CD8-positive, alpha-beta memory T cell (primary cell): ENCODE measurements at places on chromosomes 1 and 21.
A peak's percentile ranks its signal among the peaks of the same experiment; 100 is the strongest.

GRCh38 chr1:228416217-228416933 is at the start of gene TRIM17:
Gene TRIM17 (minus strand): TSS chr1:228416861. CDS start chr1:228415072, 1,789 bp downstream.
- DNase-seq = peak; percentile 23

- DNase-seq = no peak
Observed at GRCh38 chr21:43605320-43606215, 53.7 kb downstream of the HSF2BP start.

- DNase-seq = no peak
Observed at GRCh38 chr1:230868736-230869385, 540 bp upstream of the C1orf198 start.

DNA sequence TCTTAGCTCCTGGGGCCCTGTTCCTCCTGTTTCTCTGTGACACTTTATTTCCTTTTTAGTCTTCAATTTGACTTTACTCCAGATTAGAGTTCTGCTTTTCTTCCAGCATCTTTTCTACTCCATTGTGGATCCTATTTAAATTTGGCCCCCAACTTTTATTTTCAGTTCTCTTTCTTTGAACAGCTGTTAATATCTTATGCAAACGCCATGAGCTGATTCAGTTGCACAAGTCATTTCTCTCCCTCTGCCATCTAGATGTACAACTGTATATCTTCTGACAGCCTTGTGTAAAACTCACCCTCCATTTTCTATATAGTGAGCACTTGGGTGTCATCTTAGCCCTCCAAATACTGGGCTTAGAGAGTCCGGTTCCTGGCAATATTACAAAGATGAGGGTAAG is 42.2 kb downstream of the SPATA17 start:
- no peak for DNase-seq

GRCh38 chr1:1199141-1199960 is 7.0 kb downstream of the TNFRSF18 start:
- DNase-seq = peak; percentile 1

- no peak for DNase-seq
Observed at GRCh38 chr1:100530880-100531487, 7.0 kb upstream of the GPR88 start.

- no peak for DNase-seq
Observed at GRCh38 chr21:36323032-36323431, 3.0 kb downstream of the MORC3 start.

- no peak for DNase-seq
Observed at GRCh38 chr1:66250075-66250474, 283.9 kb upstream of the SGIP1 start.

GRCh38 chr1:214397497-214397896 is 116.5 kb downstream of the SMYD2 start:
- DNase-seq = no peak

GRCh38 chr1:160925652-160926244 is 28.9 kb downstream of the ITLN2 start:
- DNase-seq = no peak

DNA sequence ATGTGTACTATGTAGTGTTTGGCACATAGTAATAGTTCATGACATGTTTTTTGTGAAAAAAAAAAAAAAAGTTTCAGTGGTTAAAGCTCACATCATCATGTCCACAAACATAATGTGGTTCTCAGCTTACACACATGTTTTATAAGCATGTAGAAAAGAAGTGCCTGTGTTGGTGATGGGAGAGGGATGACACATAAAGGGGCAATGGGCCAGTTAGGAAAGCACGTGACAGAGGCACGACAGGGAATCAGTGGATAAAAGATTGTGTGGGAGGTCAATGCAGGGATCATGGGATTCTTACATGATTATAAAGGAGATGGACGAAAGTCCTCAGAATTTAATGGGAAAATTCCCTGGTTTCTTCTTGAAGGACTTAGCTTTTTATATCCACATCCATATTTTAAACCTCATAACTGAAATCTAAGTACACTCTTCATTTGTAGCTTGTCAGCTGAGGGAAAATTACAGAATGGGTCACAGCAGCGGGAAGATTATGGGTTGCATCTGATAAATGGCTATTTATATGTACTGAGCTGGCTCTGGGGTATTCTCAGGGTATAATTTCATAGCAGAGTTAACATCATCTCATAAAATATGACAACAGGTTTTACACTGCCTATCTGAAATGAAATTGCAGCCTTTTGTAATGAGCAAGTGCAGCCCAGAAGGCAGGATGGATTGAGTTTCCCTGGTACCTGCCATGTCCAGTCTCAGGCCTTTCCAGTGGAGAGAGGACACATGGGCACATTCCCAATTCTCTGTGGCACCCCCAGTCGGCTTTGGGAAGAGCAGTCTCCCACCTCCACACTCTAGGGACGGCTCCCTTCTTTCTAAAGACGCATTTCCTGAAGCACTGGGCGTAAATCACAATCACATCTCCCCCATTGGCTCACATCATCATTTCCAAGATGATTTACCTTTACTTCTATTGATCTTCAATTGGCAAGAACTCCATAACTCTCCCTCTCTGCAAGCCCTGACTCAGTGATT is 42.3 kb upstream of the NHLH2 start:
- DNase-seq = no peak

- no peak for DNase-seq
Observed at GRCh38 chr1:18325136-18325535, 155.6 kb upstream of the KLHDC7A start.

DNA sequence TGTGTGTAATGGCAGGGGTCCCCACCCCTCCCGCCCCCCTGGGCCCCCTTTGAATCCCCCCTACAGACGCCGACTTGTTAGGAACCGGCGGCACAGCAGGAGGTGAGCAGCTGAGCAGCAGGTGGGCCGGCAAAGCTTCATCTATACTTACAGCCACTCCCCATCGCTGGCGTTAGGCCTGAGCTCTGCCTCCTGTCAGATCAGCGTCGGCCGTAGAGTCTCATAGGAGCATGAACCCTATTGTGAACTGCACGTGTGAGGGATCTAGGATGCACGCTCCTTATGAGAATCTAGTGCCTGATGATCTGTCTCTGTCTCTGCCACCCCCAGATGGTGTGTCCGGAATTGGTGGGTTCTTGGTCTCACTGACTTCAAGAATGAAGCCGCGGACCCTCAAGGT is 14.9 kb upstream of the VPS26C start:
- DNase-seq = no peak

DNA sequence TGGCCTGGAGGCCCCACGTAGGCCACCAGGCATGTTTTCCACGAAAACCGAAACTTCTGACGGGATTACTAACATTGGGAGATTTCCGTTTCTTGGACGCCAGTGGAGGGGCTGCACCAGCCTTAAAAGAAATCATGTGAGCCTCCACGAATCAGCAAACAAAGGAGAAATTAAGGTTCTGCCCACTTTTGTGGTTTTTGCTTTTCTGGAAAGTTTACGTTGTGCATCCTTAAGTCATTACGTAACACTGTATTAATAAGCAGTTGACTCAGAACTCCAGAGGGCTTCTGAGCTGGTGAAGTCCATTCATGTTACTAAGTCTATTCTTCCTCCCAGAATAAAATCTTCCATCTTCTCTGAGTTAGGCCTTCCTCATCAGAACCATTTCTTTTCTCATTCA is 168.5 kb downstream of the PSMG1 start:
- DNase-seq = no peak

- DNase-seq = no peak
Observed at GRCh38 chr1:154819628-154820590, 50.2 kb downstream of the KCNN3 start.

GRCh38 chr21:31098576-31099005 is 60.3 kb upstream of the KRTAP19-8 start:
- peak; percentile 34 for DNase-seq
